ENCODE measurements at places on chromosomes 1 and 21.

GRCh38 chr1:32393136-32393535, 1.1 kb downstream of the BSDC1 start:
- peak; percentile 21 for DNase-seq

- DNase-seq = no peak
Measured at GRCh38 chr21:21664871-21665270, 666.7 kb downstream of the NCAM2 start.

GRCh38 chr1:189121941-189122340, 1355.7 kb downstream of the BRINP3 start:
- DNase-seq = no peak

GRCh38 chr1:203636291-203636690, 9.7 kb downstream of the ATP2B4 start:
- no peak for DNase-seq

GRCh38 chr21:26098772-26099397, 71.7 kb downstream of the APP start:
- no peak for DNase-seq

GRCh38 chr21:40284409-40284808, 417.2 kb downstream of the PCP4 start:
- DNase-seq = no peak

DNA sequence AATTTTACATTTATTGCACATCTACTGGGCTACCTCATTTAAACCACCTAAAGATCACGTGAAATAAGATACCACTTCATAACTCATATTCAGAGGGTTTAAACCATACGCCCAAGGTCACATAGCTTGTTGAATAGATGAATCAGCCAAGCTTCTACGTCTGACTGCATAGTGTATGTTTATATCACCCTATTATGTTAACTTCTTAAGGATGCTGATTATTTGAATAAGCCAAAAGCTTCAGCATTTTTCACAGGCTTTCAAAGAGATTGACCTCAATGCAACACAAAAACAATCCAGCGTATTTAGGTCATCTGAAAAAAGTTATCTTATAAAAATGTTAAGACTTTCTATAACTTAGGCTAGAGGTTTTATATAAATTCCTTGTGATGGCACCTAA, 373.8 kb downstream of the TGFB2 start:
- DNase-seq = no peak

GRCh38 chr1:204506201-204506968, 9.8 kb upstream of the MDM4 start:
- DNase-seq = peak; percentile 87

DNA sequence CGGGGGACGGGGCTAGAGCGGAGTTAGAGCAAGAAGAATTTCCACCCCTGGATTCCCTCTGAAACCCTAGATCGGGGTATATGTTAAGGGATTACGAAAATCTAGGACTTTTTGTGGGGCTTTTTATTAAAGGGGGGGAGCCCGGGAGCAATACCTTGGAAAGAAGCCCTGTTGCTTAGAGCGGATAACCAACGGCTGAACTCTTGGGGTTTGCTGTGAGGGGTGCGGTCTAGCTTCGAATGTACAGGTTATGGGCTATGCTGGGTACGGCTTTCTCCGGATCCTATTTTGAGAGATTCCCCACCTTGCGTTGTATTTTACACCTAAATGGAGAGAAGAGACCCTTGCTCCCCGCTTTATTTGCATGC, 626 bp downstream of the DYRK3 start:
- DNase-seq = peak; percentile 32

DNA sequence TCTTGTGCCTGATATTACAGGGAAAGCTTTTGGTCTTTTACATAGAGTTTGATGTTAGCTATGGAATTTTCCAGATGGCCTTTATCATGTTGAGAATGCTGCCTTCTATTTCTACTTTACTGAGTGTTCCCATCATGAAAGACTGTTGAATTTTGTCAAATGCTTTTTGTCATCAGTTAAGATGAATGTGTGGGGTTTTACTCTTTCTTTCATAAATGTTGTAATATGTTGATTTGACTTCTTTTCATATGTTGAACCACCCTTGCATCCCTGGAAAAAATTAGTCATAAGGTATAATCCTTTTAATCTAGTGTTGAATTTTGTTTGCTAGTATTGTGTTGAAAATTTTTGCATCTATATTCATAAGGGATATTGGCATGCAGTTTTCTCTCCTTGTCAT, 16.1 kb upstream of the HOOK1 start:
- no peak for DNase-seq

GRCh38 chr1:149888999-149889289, 10.4 kb upstream of the BOLA1 start:
- DNase-seq = no peak

DNA sequence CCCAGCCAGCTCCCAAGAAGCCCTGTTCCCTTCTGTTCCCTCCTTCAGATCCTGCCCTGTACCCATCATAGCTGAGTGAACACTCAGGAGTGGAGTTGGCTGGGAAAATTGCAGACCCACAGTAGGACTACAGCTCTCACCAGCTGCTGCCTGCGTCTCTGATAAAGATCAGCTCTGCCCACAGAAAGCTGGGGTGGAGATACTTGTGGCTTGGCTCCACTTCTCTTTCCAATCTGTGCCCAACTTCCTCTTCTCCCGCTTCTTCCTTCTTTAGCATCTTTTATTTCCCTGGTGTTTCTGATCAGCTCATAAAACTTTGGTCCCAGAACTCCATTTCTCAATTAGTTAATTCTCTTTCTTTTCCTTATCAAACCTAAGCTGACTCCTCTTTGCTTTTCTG, 5.5 kb upstream of the CD1A start:
- DNase-seq = no peak

DNA sequence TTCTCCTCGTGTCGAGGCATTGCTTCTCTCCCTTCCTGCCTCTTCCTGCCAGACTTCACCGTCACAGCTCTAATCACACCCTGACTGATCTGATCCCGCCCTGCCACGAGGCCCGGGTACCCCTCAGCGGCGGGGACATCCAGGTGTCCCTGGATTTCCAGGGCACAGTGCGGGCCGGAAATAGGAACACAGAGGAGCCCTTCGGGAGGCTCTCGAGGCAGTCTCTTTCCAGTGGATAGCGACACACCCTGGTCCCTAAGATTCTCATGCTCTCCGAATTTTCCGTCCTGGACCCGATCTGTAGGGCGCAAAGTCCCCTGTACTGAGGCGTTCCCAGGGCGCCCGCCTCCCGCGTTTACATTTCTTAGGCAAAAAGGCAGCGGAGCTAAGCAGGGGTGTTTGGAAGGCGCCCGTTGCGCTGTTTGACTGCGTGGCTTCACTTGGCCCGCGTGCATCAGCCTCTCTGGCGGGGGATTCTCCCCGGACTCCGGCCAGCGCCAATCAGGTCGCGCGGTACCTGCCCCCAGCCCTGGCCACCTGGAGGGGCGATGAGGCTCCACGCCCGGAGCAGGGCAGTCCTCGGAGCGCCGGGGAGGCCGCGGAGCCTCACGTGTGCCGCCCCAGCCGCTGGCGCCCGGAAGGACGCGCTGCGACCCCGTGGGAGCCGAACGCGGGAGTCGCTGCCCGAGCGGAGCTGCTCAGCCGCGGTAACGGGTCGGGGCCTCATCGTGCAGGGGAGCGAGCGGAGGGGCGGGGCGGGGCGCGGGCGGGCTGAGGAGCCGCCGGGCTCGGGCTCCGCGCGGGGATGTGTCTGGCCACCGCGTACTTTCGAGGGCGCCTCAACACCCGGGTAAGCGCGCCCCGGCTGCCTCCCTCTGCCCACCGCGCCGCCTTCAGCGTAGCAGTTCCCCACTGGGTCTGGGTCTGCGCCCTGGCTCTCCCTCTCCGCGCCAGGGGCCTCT, at the start of gene FAM163A:
Gene FAM163A (plus strand): TSS at position 575 of the 962 bp plus-strand sequence. CDS start 69,807 bp downstream, outside the sequence.
- peak; percentile 20 for DNase-seq

DNA sequence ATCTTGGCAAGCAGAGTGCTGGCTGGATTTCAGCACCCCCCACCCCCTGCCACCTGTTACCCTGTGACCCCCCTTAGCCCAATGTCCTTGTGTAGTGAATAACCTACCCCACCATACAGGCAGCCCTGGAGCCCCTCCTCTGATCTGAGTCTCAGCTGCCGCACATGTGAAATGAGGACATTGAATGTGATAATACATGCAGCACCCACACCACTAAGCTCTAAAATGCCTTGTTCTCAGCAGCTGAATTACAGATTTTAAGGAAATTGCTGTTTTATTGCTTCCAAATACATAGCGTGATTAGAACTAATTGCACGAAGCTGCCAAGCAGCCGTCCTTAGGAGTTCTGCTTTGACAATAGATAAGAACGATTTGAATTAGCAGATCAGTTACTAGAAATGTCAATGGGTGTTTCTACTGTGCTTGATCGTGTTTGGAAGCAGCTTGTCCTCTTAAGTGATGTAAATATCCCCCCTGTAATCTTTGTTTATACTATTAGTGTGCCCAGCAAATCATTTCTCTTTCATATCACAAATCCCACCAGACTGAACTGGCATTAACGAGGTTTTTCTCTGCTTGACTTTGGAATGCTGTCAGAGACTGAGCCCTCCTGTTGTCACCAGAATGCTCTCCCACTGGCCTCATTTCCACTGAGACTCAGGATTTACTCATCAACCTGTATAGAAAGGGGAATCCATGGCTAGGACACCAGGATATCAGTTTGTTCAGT, 4.9 kb downstream of the SLAMF8 start:
- no peak for DNase-seq

DNA sequence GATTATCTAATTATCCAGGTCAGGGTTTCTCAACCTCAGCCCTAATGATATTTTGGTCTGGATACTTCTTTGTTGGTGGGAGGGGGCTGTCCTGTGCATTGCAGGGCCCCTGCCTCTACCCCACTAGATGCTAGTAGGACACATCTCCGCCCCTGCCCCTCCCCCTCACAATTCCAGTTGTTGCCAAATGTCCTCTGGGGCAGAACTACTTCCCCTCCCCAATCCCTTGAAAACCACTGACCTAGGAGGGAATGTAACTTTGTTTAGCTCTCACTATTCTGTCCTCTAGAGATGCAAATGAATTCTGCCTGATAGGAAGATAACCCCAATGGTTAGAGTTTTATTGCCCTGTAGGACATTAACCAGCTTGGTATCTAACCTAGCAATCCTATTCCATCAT, 8.1 kb downstream of the CACNA1S start:
- DNase-seq = no peak

- DNase-seq = no peak
Measured at GRCh38 chr1:222278501-222278900, 269.4 kb downstream of the HHIPL2 start.

DNA sequence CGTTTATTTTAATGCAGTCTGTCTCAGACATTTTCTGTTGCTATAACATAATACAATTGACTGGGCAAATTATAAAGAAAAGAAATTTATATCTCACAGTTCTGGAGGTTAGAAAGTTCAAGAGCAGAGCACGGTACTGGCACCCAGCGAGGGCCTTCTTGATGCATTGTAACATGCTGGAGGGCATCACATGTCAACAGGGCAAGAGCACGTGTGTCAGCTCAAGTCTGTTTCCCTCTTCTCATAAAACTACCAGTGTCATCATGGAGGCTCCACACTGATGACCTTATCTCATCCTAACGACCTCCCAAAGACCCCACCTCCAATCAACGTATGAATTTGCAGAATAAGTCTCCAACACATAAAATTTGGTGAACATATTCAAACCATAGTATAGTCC, 90.6 kb upstream of the GRIK1 start:
- DNase-seq = no peak

DNA sequence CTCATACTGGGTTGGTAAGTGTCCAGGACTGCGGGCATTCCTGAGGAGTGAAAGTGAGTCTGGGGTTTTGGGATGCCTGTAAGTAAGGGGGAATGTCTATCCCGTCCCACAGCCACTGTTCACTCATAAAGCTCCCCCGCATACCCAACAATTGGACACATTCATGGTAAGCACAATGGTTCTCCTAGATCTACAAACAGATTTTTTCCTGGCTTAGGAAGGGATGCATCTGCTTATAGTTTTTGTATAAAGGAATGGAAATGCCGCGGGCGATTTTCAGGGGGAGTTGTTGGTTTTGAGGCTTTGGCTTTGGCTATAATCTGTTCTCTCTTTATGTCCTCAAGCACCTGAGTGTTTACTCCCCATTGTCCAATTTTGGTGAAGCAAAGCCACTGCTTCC, 7.1 kb downstream of the ERVH48-1 start:
- DNase-seq = no peak

- DNase-seq = no peak
Measured at GRCh38 chr1:235078480-235079381, 49.9 kb downstream of the TOMM20 start.

GRCh38 chr1:203040513-203041275, 14.4 kb downstream of the PPFIA4 start:
- no peak for DNase-seq

DNA sequence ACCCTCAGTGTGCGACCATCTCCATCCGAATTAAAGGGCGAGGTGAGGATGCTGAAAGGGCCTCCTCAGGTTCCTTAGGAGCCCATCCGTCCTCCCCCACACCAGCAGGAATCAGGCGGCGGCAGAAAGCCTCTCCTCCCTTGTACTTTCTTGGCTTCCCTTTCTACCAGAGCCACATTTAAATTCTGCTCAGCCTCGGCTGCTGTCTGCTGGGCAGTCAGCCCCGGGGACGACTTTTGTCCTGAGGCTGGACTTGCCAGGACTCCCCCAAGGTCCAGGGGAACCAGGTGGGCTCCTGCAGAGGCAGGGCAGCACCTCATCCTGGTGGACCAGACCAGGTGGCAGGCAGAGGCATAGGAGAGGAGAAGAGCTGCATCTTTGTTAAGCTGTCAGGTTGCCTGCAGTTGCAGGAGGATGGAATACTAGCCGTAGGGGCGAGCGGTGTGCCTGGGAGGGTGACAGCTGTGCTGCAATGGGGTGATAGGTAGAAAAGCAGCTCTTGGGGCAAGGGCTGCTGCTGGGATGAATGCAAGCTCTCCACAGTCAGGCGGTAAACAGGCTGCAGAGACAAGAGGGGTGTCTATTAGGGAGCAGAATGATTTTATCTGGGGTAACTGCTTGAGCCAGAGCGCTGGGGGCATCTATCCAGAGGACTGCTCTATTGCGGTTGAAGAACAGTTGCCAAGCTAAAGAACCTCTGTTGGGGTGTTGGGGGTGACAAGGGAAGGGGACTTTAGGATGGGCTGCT, 46.2 kb upstream of the WASF2 start:
- no peak for DNase-seq

Data from activated CD8-positive, alpha-beta T cell treated with anti-CD3 and anti-CD28 coated beads for 36 hours (primary cell).